ENCODE measurements at places on chromosomes 7 and 10.

DNA sequence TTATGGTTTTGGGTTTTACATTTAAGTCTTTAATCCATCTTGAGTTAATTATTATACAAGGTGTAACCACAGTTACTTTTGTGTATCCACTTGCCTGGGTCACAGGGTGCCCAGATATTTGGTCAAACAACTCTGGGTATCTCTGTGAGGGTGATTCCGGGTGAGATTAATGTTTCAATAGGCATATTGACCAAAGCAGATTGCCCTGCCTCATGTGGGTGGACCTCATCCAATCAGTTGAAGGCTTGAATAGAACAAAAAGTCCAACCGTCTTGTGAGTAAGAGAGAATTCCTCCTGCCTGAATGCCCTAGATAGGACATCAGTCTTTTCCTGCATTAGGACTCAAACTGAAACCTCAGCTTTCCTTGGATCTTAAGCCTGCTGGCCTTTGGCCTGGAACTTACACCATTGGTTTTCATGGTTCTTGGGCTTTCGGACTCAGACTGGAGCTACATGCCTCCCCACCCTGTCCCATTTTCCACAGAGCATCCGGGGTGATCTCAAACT is 68.9 kb upstream of the ST8SIA6 start:
- no peak for DNase-seq

DNA sequence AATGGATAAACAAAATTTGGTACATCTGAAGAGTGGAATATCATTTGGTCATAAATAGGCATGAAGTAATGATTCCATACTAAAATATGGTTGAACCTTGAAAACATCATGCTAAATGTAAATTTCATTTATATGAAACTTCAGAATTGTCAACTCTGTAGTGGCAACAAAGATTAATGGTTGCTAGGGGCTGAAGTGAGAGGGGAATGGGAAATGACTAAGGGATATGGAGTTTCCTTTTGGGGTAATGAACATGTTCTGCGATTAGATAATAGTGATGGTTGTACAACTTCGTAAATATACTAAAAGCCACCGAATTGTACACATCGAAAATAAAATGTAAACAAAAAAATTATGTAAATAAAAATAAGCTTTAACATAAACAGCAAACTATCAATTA is 384.1 kb upstream of the STEAP1 start:
- DNase-seq = no peak

GRCh38 chr10:109866995-109867635 is 56.2 kb downstream of the XPNPEP1 start:
- DNase-seq = no peak

GRCh38 chr10:6408799-6409198 is 171.3 kb downstream of the PRKCQ start:
- no peak for DNase-seq

GRCh38 chr10:103605359-103606096 is 112.0 kb downstream of the NEURL1 start:
- peak; percentile 72 for DNase-seq

GRCh38 chr7:44138698-44139097 is 2.4 kb downstream of the MYL7 start:
- DNase-seq = no peak

DNA sequence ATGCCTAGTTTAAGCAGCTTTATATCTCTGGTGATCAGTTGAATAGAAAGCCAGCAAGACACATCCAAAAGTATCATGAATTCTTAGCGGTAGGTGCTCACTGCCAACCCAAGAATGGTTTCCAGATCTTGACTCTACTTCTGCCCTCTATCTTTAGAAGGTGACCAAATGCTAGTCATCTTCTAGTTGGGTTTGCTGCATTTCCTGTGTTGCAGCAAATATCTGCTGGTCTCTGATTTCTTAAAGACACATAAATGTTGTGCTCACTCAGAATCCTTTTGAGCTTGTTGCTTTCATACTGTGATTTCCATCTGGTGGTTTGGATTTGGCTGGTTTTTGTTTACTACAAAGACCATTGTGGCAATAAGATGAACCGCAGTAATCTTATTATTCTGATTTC is 2.2 kb downstream of the CDC123 start:
- no peak for DNase-seq

DNA sequence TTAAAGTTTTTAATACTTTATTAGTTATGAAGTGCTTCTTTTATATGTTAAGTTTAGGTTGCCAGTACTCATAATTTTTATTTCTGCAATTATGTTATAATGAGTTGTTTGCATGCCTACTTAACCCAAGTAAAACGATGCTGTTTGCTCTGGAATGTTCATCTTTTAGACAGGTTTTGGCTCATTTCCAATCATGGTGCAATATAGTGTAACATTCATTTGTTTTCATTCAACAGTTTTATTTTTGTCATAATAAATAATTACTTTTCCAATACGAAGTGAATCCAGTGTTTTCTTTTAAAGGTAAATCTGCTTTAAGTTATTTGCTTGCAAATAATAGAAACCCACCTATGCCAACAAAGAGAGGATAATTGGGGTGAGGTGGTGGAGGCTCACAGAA is 22.1 kb downstream of the ARL5B start:
- no peak for DNase-seq

- DNase-seq = no peak
Measured at GRCh38 chr10:1957057-1957456, 219.7 kb upstream of the ADARB2 start.

- no peak for DNase-seq
Measured at GRCh38 chr7:2651336-2651735, 19.6 kb downstream of the TTYH3 start.

GRCh38 chr7:151694828-151695580 is 175.3 kb upstream of the RHEB start:
- DNase-seq = no peak

- peak; percentile 29 for DNase-seq
Measured at GRCh38 chr10:6055929-6056328, 6.2 kb downstream of the IL2RA start.

DNA sequence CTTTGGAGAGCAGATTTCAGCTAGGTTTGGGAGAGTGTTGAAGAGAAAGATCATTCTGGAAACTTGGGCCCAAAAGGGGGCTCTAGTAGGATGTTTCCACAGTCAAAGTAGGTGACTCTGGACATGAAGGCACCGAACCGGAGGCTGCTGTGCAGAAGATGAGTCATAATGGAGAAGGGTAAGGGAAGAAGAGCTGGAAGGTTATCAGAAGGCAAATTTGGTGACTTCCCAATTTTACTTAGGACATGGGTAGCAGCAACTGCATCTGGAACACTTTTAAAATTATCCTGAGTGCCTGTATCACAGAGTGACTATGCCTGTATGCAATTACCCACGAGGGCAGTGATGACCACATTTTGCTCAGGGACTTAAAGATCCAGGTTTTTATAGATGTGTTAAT is 38.8 kb downstream of the PIK3AP1 start:
- DNase-seq = no peak

DNA sequence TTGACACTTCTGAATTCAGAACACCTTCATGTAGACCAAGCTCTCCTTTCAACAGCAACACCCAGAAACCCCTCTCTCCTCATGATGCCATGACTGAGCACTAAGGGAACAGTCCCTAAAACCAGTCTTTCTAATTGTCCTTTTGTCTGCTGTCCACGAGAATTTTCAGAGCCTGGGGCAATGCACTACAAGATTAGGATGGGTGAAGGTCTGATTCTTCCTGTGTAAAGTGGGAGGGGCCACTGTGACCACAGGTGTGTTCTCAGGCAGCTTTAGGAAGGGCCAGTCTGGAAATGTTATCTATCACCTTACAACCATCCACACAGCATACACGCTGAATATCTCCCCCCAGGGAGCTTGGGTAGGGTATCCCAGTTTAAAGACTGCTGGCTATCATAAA is 7.9 kb downstream of the PAXIP1 start:
- DNase-seq = no peak

DNA sequence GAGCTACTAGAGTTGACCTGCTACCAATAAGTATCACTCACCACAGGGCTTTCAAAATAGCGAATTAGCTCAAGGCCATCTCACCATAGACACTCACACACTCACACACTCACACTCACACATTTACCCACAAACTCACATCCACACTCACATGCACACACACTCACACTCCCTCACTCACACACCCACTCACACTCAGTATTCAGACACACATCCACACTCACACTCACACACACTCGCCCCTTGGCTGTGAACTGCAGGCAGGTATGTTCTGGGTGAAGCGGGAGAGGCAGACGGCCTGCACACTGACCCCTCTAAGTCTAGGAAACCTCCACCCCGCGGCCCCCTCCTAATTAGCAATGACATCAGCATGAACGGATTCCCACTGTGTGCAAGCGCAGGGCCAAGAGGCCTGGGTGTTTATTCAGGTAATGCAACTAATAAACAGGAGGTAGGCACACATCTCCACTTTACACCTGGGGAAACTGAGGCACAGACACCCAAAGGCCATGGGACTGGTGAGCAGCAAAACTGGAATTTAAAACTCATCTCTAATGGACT is 94.6 kb downstream of the ADARB2 start:
- DNase-seq = no peak

DNA sequence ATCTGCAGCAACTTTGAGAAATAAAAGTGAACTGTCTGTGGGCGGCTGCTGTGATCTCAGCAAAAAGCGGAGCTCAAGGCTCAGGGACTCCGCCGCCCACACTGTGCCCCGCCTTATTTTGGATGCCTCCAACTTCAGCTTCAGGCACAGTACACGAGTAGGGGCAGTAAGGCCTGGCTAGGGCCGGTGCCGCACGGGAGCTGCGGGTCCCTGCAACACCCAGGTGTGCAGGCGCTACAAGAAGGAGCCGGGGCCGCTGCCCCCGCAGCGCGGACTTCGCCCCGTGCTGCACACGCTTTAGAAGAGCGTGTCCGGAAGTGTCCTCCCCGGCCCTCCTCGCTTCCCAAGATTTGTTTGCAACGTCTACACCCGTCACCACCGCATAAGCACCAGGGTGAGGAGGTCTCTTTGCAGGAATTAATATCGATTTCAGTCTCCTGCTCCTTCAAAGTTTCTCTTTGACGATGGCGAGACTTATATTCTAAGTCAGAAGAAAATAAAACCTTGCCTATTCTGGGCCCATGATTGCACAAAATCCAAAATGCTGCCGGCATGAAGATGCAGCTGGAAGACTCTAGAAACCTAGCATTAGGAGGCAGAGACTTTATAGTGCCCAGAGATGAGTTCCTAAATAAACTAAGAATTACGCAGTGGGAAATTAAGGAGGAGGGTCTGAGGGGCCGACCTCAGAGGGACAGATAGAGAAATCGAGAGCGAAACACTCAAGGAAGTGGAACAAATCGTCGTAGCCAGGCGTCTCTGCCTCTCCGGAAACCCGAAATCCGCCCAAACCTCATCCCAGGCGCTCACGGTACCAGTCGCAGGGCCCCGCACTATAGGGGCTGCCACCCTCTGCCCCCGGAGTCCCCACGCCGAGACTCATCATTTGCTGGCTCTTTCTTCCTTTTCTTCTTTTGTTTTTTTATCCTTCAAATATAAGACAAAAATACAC is 6.4 kb downstream of the VAX1 start:
- DNase-seq = no peak

DNA sequence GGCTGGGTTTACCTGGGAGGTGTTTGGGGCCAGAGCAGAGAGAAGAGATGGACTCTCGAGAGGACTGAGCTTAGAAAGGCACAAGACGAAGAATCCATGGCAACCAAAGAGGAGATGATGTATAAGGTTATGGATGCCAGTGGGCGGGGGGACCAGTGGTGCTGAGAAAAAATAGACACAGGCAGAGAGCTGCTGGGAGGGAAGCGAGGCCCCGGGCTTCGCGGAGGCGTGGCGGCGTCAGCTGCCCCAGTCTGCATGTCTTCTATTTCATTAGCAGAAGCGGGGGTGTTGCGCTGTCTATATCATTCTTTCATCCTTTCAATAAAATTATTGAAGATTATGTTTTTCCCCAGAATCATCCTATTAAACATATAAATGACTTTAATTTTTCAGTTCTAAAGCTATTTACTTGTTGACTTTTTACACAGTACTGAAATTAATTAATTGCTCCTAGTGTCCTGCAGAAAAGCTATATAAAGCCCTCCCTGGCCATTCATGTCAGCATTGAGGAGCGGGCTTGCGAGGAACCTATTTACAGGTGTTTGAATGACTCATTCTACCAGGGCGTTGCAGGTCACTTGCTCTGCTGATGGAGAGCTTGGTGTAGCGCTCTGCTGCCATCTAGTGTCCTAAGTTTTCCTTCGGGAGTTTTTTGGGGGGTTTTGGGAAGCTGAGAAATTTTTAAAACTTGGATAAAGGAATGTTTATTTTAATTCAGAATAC is 42.9 kb upstream of the BHLHA15 start:
- DNase-seq = peak; percentile 74

DNA sequence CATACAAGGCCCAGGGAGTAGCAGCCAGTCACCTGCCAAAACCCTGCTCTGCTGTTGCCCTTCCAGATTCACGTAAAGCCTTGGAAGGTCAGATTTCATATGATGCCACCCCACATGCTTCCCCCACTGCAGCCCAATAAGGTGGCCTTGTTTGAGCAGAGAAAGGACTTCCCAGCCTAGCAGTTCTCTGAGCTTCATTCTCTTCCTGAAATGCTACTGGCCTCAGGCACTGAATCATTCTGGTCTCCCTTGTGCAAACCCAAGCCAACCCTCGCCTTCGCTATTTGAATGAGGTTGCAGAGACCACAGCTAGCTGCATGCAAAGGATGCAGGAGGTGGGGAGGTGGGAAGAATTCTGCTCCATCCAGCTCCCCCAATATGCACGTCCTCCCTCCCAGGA is 60.3 kb upstream of the PLXNA4 start:
- DNase-seq = no peak

GRCh38 chr7:140540136-140540777 is 61.0 kb upstream of the MKRN1 start:
- no peak for DNase-seq

DNA sequence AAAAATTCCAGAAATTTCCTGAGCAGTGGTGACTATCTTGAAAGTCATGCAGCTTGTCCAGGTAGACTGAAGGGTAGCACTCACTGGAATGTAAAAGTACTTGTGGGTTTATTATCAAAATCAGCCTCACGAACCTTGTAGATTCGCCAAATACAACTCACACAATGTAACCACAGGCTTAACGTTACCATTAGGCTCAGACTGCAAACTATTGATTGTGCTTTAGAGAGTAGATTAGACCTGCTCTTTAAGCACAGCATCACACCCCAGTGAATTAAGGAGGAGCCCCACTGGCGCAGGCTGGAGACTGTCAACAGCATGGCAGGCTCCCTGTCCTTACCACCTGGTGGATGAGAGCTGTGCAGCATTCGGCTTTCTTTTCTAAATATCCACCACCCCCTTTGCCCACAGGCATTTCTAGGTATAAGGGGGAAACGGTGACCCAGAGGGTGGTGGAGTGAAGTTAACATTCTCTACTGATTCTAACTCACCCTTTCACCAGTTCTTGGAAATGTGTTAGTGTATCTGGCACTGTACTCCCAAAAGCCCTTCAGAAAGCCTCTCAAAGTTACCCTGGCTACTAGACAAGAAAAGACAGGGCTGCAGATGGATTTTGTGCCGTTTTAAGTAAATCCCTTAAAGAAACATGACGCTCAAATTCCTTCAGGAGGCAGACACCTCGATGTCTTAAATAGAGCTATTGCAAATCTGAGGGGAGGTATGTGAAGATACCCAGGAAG is 56.6 kb downstream of the GSDME start:
- DNase-seq = no peak

DNA sequence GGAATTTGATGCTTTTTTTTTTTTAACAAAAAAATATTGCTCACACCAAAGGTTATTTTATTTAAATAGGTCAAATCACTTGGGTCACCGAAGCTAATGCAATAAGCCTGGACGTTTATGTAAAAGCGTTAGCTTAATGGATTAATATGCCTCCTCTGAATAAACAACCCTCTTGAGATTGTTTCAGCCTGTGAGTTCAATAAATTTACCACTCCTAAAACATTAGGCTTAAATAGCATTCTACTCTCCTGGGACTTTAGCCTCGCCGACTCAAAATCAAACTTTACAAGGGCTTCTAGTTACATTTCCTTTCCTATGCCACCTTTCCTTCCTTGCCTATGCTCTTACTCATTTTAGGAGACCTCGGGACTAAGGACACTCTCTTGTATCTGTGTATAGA is 79.3 kb downstream of the DNAJB9 start:
- DNase-seq = no peak
